ENCODE measurements at places on chromosomes 4 and X. TPM values are rescaled to one million over a fixed set of nuclear protein-coding genes. Genes with fewer than 3 reads are reported as not detected.

DNA sequence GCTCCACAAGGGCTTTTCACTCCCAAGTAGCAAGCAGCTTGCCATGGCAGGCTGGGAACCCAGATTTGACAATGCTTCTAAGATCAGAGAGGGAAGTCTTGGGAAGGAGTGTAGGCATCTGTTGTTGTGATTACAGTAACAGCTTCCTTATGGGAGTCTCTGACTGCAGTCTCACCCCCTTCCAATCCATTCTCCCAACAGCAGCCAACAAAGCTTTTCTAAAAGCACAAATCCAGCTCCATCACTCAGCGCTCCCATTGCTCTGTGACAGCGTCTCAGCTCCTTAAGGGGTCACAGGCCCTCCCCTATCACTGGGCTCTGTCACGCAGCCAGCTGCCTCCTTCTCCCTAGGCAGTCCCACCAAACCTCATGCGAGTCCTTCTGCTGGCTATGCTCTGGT, 7.1 kb downstream of the IGFBP7 start:
- no peak for DNase-seq

DNA sequence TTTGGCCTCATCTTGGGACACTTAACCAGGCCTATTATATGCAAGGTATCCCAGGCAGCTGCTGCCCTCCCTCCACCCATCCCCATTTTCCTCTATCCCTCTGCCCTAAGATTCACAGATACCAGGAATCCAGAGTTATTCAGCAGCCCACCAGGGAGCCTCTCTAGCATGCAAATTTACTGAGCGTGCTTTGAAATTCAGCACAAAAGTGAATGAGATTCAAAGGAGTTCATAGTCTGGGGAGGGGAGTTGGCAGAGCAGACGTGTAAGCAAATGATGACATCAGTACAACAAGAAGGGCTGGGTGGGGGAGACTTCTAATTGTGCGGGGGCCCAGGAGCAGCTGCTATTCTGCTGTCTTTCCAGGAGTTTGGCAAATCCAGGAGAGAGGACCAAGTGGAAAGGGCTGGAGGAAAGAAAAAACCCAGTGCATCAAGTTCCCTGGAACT, 1.7 kb upstream of the MTM1 start:
- no peak for DNase-seq

GRCh38 chr4:83932750-83933391, 397.0 kb downstream of the GPAT3 start:
- DNase-seq: no peak

AREG gene
- total RNA-seq: 2.2 TPM

CFI gene
- not detected for total RNA-seq
